Endothelial cell (in vitro differentiated cells): ENCODE measurements at places on chromosomes 7 and 10. TPM values are rescaled to one million over a fixed set of nuclear protein-coding genes. Genes with fewer than 3 reads are reported as not detected.
A peak's percentile ranks its signal among the peaks of the same experiment; 100 is the strongest.

The AMZ1 gene
- 0.05 TPM for total RNA-seq

The ZNF273 gene
- total RNA-seq: 9.3 TPM

GRCh38 chr7:142871260-142872105 is 14.1 kb downstream of the TRPV6 start:
- no peaks in the 10 kb centered on the region for H3K36me3 ChIP-seq
- peak; percentile 1 for DNase-seq
- no peak overlapping the region for H3K4me3 ChIP-seq
- peaks cover 15% of the 10 kb centered on the region for H3K27me3 ChIP-seq
- H3K27ac ChIP-seq: no peak overlapping the region

- H3K4me3 ChIP-seq: no peak overlapping the region
- DNase-seq: no peak
- no peak overlapping the region for H3K27ac ChIP-seq
- peaks cover 3% of the 10 kb centered on the region for H3K4me1 ChIP-seq
Observed at GRCh38 chr10:66924674-66925345, 1.0 kb upstream of the LRRTM3 start.

DNA sequence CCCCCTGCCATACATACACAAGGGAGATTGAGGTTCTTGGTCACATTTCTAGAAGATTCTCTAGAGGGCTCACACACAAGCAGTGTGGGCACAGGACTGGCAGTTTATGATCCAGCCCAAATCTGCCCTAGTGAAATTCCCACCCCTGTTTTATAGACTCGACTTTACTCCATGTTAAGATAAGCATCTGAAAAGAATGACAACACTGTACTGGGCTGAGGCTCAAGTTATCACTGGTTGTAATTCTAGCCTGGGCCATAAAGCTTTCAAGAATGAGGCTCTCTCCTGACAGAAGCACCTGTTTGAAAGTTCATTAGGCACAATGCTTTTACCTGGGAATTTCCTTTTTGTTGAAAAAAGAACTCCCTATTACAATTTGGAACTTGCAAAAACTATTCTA is 195.6 kb upstream of the GLI3 start:
- H3K36me3 ChIP-seq: no peaks in the 10 kb centered on the region
- H3K4me3 ChIP-seq: no peak overlapping the region

DNA sequence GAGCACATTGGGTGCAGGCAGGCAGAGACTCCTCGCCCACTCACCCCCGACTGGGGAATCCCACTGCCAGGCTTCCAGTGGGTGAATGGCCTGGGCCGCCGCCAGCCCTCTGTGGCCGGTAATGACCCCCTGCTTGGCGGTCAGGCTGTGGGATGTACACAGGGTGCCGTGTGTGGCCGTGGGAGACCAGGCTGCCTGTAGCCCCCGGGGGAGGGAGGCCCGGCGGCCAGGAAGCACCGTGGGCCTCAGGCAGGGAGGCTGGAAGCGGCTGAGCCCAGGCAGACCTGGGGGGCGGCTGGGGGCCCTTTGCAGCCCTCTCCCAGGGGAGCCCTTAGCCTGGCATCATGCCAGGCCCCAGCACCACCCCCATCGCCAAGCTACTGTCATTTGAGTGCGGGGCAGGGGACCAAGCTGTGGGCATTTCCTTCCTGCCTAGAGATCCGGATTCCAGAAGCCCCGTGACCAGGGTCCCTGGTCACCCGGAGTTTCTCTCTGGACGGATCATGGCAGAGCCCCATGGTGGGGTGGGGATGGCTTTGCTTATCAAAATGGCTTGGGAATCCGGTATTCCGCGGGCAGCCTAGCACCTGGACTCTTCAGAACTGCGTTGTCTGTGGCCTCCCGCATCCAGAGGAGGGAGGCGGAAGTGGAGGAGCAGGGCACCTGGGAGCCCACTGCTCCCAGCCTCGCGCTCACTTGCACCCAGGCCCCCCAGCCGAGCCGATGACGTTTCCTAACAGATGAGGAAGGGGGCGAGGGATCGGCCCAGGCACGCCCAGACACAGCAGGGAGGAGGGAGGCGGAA is 1.1 kb downstream of the TTYH3 start:
- H3K4me3 ChIP-seq: peak overlapping the region; percentile 95
- peaks cover 8% of the 10 kb centered on the region for H3K36me3 ChIP-seq
- H3K27me3 ChIP-seq: peaks cover 11% of the 10 kb centered on the region

DNA sequence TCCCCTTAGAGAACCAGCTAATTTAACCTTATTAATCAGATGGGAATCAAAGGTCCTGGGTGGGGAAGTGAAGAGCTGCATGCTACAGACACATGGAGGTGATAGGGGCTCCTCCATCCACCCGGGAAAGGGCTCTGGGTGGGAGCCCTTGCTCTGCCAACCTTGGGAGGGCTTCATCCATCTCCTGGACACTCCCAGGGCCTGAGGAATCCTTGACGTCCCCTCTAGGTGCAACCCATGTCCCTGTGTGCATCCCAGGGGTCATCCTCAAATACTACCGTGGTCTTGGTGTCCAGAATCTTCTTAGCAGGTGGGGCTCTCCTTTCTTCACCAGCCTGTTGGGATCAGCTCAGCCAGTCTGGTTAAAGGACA is 55.4 kb upstream of the IGFBP3 start:
- DNase-seq: no peak
- no peak overlapping the region for H3K27ac ChIP-seq
- H3K36me3 ChIP-seq: peaks cover 3% of the 10 kb centered on the region
- no peak overlapping the region for H3K4me3 ChIP-seq

- H3K4me1 ChIP-seq: peaks cover 3% of the 10 kb centered on the region
- no peak for DNase-seq
- no peak overlapping the region for H3K4me3 ChIP-seq
- no peaks in the 10 kb centered on the region for H3K36me3 ChIP-seq
- H3K27ac ChIP-seq: no peak overlapping the region
Observed at GRCh38 chr10:44389150-44389549, 4.3 kb upstream of the CXCL12 start.
